Hematopoietic multipotent progenitor cell (in vitro differentiated cells): ENCODE measurements at places on chromosomes 1 and 21. TPM values are rescaled to one million over a fixed set of nuclear protein-coding genes. Genes with fewer than 3 reads are reported as not detected.
A peak's percentile ranks its signal among the peaks of the same experiment; 100 is the strongest.

DNA sequence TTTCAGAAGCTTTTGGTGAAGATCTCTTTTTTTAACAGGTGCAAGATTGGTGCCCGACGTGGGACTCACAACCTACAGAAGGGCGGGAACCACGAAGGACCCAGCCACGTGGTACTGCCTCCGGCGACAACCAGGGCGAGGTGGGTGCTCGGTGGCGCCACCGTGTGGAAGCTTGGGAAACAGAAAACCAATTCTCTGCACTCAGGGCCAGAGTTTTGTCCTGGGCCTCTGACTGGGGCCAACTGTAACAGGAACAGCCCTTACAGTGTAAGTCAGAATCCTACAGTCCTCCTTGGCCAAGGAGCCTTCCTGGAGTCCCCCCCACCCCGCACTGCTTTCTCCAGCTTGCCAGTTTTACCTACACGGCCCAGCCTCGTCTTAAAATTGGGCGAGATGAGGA is 11.6 kb upstream of the S100A7A start:
- DNase-seq, result peak; percentile 53

BTG2 gene
- 470 TPM for total RNA-seq

DNA sequence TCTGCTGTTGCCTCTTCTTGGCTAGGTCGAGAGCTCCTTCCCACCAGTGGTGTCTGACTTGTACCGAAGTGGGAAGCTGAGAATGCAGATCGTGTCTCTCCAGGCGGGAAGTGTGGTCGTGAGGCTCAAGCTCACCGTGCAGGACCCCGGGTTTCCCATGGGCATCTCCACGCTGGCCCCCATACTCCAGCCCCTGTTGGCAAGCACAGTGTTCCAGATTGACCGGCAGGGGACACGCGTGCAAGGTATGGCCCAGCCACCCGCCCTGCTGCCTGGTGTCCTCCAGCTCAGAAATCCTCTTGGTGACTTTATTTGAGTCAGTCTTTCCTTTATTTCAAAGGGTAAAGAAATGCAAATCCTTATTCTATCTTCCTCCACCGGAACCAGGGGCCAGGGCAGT is 32.7 kb downstream of the UMODL1 start:
- DNase-seq, result no peak

- no peak for DNase-seq
Measured at GRCh38 chr1:186839041-186839400, 10.3 kb downstream of the PLA2G4A start.

DNA sequence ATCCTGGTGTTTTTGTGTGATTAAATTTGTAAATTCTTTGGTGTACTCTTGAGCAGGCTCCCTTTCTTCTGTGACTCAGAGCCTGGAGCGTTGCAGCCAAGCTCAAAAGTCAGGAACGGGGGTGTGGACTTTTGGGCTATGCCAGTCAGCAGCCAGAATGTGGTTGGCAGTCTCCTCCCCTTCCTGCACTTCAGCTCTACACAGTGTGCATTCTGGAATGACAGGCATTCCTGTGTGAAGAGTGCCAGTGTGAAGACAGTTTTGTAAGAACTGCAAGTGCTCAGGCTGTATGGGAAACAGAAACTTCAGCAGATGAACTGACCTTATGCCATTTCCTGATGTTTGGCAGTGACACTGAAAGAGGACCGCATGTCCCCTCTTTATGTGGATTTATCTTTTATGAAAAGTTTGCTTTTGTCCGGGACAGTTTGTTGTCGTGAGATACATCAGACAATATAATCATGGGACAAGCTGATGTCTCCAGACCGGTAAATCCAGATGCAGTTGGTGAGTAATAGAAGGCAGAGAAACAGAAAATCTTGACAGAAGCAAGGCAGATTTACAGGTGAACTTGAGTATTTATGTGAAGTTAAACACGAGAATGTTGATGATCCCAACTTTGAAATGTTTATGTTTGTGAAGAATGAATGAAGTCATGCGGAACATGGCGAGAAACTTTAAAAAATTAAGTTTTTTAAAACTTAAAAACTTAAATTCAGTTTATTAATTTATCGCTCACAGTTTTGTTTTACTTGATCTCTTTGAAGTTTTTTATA is 67.7 kb upstream of the RCC1 start:
- DNase-seq, result no peak

VWA5B1 gene
- total RNA-seq, result under 0.01 TPM

LIPI gene
- total RNA-seq, result not detected

ADPRS gene
- 42.5 TPM for total RNA-seq

GRCh38 chr1:171142416-171143385 is 42.4 kb upstream of the FMO2 start:
- DNase-seq, result no peak

DNA sequence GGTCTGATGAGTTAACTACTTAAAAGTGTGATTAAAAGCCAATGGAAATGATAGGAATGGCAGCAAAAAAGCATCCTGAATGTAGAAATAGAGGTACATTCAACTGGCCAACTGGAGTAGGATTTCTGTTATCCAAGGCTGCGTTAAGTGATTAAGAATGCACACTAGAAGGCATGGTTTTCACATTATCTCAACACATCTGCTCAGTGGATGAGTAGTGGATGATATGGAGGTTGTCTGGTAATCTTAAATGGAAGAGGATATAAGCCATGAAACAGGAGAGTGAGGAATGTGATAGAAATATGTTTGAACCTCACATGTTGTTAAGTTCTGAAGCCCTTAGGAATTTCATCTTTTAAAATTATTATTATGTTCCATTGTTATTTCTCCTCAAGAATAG is 839.9 kb downstream of the USP25 start:
- no peak for DNase-seq

GRCh38 chr1:97192872-97193572 is 471.4 kb downstream of the PTBP2 start:
- no peak for DNase-seq

FAM131C gene
- total RNA-seq, result not detected

DNA sequence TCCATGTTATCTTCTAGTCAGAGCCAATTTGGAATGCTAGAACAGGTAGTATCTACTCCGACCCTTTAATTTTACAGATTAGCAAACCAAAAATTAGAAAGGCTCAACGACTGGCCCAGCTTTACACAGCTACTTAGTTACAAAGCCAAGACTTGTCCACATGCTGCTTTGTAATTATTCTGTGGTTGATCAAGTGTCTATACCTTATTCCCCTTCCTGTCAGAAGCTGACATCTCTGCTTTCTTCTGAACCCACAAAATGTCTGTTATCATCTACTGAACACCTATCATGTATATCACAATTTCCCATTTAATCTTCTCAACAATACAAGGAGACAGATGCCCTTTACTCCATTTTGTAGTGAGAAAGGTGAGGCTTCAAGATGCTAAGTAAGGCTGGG is 15.6 kb downstream of the TGFBR3 start:
- DNase-seq, result no peak

DNA sequence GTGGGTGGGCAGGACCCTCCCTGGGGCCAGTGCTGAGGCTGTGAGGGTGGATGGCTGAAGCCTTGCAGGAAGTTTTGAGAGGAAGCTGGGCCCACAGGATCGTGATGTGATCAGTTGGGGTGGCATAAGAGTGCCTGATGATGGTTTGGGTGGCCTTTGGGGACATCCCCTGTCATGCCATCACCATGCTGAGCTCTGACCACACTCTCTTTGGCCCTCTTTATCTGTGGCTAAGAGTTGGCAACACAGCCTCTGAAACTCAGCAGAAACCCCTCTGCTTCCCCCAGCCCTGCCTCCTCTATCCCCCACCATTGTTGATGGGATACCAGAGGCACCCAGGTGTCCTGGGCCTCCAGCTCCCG is 19.8 kb downstream of the MIIP start:
- no peak for DNase-seq

DNA sequence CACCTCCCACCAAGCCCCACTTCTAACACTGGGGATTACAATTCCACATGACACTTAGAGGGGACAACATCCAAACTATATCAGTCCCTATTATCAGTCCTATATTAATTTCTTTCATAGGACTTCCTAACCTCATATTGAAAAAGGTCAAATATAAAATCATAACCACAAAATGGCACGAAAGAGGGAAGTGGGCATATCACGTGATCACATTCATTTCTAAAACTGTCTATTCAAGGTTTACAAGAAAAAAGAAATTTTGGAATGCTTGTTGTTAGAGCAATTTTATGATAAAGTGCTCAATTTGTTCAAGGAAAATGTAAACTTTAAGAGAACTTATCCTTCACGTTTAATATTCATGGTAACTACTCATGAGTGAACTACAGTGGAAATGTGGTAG is 13.2 kb upstream of the CDC7 start:
- no peak for DNase-seq

DNA sequence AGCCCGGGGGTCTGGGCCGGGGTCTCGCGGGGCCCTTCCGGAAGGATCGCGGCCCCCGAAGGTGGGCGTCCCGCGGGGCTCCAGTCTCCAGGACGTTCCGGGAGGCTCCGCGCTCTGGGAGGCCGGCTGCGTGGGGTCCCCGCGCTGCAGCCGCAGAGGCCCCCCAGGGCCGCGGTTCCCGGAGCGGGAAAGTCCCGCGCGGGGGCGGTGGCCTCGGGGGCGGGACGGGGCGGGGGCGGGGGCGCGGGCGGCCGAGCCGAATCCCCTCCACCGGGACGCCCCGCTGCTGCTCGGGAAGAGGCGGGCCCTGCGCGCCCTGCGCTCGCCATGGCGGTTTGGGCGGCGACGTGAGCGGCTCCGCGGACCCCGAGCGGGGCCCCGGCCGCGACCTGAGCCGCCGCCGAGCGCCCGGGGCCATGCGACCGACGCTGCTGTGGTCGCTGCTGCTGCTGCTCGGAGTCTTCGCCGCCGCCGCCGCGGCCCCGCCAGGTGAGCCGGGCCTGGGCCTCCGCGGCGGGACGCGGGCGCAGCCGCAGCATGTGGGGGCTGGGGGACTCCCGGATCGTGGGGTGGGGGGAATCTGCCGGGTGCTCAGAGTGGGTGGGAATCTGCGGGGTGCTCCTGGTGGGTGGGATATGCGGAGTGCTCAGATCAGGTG is at the start of gene IFNGR2:
TSS of gene IFNGR2 (plus strand) at position 286 of the 658 bp plus-strand sequence. CDS start at position 417, 131 bp downstream.
- no peak for DNase-seq

EFCAB7 gene
- total RNA-seq, result 3.0 TPM

DNA sequence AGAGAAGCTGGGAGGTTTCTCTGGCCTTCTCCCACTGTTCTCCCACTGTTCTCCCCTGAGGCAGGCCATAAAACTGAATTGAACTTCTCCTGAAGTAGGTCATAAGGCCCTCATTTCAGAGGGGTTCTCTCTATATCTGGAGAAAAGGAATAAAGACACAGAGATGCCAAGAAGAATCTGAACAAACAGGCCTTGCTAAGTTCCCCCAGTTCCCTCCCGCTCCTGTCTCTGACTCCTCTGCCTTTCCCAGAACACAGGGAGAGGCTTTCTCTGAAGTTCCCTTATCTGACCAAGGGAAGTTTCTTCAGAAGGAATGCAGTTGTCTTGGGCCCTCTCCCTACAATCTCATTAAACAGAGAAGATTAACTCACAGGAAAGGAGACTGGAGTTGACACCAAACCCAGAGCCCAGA is 83.4 kb downstream of the SLC16A1 start:
- no peak for DNase-seq

- DNase-seq, result no peak
Measured at GRCh38 chr1:8903908-8904650, 25.6 kb upstream of the ENO1 start.

- no peak for DNase-seq
Measured at GRCh38 chr1:244286341-244286740, 165.4 kb downstream of the ADSS2 start.

IL19 gene
- total RNA-seq, result not detected

DNA sequence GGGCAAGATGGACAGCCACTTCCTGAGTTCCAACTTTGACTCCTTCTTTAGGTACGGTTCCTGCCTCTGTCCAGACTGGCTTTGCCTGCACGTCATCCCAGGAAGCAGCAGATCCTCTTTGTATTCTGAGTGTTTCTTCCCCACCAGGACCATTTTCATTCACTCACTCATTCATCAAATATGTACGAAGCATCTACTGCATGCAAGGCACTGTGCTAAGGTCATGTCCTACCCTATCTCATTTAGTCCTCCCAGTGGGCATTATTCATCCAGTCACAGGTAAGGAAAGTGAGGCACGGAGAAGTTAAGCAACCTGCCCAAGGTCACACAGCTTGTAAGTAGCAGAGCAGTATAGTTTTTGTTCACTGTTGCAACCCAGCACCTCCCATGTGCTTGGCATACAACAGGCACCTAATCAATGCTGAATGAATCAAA is 13.9 kb downstream of the CRYBG2 start:
- DNase-seq, result no peak

- DNase-seq, result no peak
Measured at GRCh38 chr1:178664278-178664677, 60.8 kb upstream of the RALGPS2 start.
